ENCODE measurements at places on chromosomes 4 and X.

- DNase-seq, result no peak
These were observed 32.2 kb downstream of the ATG4A start for GRCh38 chrX:108123591-108124366.

DNA sequence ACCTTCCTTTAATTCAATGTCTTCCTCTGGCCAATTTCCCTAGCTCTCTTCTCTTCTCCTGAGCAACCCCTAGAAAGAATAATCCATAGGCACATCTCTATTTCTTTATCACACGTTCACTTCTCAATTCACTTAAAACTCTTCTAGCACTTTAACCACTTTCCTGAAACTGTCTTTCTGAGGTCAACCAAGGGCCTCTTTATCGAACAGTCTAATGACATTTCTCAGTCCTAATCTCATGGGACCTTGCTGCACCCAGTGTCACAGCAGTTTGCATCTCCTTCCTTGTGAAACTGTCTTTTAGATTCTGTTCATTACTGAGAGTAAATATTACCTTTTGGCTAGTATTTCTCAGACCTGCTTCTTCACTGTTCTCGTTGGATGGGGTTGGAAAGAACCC is 285.3 kb upstream of the RASGEF1B start:
- DNase-seq, result no peak

- DNase-seq, result no peak
These were observed 216.6 kb downstream of the NR3C2 start for GRCh38 chr4:148225639-148226038.

DNA sequence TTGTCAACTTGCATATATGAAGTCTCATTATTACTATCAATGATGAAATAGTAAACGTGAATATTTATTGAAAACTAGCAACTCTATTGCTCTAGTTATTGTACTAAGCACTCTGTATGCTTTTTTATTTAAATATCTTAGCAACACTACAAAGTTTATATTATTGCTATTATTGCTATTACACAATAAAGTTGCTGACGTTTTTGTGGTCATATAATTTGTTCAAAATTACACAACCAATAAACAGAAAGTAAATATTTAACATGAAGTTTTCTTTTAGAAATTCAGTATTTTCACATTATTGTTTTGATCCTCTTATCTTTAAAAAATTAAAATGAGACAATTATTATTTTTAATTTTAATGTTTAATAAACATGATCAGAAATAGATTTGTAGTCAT is 1521.1 kb upstream of the PCDH7 start:
- DNase-seq, result no peak

DNA sequence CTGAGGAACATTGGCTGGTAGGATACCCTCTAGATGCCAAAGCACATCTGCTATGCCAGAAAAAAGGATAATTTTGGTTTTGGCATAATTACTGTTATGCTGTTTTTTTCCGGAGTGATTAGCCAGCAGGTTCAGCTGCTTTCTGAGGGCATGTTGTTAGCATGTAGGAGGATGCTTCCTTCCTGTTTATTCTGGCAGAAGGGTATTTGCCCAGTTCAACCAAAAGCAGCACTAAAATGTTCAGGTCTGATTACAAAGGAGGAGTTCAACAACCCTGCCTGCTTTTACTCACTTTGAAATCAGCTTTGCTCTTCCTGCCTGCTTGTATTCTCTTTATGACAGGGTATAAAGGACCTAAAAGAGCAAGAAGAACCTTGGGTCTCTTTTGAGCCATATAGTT is 21.9 kb downstream of the ERCC6L start:
- DNase-seq, result no peak

- no peak for DNase-seq
These were observed 121.2 kb upstream of the GRPR start for GRCh38 chrX:16002185-16002584.

DNA sequence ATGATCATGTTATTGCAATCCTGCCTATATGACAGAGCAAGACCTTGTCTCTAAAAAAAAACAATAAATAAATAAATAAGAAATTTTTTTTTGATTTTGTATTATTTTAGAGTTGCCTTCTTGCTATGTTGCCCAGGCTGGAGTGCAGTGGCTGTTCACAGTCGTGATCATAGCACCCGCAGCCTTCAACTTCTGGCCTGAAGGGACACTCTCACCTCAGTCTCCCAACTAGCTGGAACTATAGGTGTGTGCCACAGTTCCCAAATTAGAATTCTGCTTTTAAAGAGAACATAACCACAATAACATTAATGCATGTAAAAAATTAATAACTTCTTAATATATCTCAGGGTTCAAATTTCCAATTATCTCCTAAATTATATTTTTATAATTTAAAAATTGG is 7.8 kb downstream of the YIPF6 start:
- DNase-seq, result no peak

GRCh38 chrX:41933546-41933945 is 10.2 kb upstream of the CASK start:
- no peak for DNase-seq
